Retina (tissue), 1 donor: ENCODE measurements at places on chromosomes 7 and 10.

GRCh38 chr10:35210961-35211360, 84.3 kb downstream of the CREM start:
- DNase-seq = no peak

- DNase-seq = no peak
Measured at GRCh38 chr10:4409319-4409718, 416.7 kb upstream of the AKR1E2 start.

GRCh38 chr7:21966271-21966670, 20.6 kb upstream of the CDCA7L start:
- no peak for DNase-seq

DNA sequence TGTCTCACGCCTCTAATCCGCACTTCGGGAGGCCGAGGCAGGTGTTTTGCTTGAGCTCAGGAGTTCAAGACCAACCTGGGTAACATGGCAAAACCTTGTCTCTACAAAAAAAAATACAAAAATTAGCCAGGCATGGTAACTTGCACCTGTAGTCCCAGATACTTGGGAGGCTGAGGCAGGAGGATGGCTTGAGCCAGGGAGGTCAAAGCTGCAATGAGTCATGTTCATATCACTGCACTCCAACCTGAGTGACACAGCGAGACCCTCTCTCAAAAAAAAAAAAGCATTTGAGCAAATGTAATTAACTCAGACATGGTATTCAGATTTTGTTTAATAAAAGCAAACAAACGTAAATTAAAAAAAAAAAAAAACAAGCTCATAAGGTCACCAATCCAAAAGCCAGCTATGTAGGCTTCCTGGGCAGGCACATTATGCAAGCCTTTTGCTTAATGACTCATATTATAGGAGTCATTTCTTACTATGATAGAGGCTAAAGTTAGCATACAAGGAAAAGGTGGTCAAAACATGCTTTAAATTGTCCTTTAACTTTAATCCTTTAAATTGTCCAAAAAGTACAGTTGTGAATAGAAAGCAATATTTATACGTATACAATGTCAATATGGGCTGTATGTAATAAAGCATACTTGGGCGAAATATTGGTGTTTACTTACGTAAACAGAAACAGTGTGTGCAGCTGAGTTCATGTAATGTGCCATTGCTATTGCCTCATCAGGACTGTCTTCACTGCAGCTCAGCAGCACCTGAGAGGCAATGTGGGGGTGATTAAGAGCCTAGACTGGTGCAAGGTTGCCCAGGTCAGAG, 13.0 kb downstream of the AKR1D1 start:
- no peak for DNase-seq
